Stimulated activated CD8-positive, alpha-beta memory T cell treated with anti-CD3 and anti-CD28 coated beads, Interleukin-15, amount 100 ng/mL, for 1 hour (primary cell): ENCODE measurements at places on chromosomes 1 and 21.

GRCh38 chr1:154419620-154420571 is 14.8 kb downstream of the IL6R start:
- no peak for DNase-seq

GRCh38 chr1:44032170-44032790 is 1.0 kb upstream of the SLC6A9 start:
- DNase-seq, result no peak

- DNase-seq, result no peak
These were observed 47.0 kb upstream of the KDM4A start for GRCh38 chr1:43602990-43603389.

DNA sequence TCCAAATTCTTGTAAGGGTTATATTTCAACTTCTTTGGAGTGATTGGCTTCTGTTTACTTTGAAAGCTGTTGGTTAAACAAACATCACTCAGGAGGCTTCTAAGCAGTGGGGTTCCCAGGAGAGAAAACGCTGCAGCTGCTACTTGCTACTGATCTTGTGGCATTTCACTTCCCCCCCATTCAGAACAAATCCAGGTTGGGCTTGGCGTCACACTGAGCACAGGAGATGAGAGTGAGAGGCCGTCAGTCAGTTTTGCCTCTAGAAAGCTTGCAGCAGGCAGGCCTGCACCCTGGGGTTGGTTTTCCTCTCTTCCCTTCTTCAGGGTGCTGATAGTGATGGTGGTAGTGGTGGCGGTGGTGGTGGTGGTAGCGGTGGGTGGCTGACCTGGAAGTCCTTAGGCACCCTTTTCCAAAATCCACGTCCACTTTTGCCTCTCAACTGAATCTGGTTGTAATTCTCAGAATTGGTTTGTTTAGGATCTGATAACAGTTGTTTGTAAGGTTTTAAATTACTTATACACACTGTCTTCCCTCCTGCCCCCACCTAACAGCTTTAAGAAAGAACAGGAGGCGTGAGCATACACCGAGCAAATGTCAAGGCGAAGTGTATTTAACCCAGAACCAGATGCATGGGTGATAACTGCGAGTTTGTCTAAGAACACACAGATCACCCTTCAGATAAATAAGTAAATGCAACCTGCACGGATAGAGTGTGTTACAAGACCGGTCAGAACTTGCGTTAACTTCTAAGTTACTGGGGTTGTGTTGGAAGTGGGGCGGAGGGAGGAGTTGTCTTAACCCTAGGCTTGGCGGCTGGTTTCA is 3.2 kb upstream of the PROX1 start:
- no peak for DNase-seq

- no peak for DNase-seq
These were observed 43.4 kb upstream of the GJB5 start for GRCh38 chr1:34711485-34711884.

DNA sequence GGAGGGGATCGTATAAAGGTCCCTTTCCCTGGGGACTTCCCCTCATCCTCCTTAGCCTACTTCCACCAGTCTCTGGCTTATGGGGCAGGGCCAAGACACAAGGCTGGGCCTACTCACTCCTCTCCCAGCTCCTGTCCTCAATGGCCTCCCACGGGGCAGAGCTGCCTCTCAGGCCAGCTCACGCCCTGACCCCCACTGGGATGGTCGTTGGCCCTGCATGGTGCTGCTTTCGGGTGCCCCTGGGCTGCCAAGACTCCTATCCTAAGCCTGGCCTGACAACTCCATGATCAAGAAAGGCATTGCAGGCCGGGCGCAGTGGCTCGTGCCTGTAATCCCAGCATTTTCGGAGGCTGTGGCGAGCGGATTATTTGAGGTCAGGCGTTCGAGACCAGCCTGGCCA is 6.2 kb downstream of the CPLANE2 start:
- DNase-seq, result no peak

- no peak for DNase-seq
These were observed 5.7 kb upstream of the COL6A2 start for GRCh38 chr21:46092026-46092764.

- no peak for DNase-seq
These were observed 41.6 kb downstream of the ABCA4 start for GRCh38 chr1:94079080-94079940.

- no peak for DNase-seq
These were observed 6.9 kb upstream of the TRIM62 start for GRCh38 chr1:33188572-33189275.

GRCh38 chr1:58290685-58291372 is 255.7 kb downstream of the OMA1 start:
- no peak for DNase-seq

GRCh38 chr1:19818324-19818723 is 3.2 kb upstream of the RNF186 start:
- no peak for DNase-seq

GRCh38 chr1:225770561-225771248 is 6.9 kb upstream of the SRP9 start:
- DNase-seq, result no peak
